ENCODE measurements at places on chromosomes 2 and 18. TPM values are rescaled to one million over a fixed set of nuclear protein-coding genes. Genes with fewer than 3 reads are reported as not detected.

Gene ATP8B1
- 3.0 TPM for total RNA-seq

- DNase-seq: no peak
Measured at GRCh38 chr2:239471011-239471792, 70.4 kb upstream of the HDAC4 start.

DNA sequence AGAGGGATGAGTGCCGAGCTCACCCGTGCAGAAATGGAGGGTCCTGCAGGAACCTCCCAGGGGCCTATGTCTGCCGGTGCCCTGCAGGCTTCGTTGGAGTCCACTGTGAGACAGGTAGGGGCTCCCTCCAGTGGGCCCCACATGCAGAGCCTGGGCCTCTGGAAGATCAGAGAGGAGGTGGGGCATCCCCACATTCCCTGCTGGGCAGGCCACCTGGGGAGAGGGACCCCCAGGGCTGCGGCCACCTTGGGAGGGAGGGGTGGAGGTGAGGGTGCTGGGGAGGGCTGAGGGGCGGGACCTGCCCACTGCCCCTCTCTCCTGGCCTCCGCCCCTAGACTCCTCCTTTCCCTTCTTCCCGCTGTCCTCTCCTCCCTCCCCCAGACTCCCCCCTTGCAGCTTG, 38.5 kb downstream of the MTERF4 start:
- no peak for DNase-seq

GRCh38 chr2:109409321-109410038, 204.3 kb downstream of the SEPTIN10 start:
- DNase-seq: no peak

DNA sequence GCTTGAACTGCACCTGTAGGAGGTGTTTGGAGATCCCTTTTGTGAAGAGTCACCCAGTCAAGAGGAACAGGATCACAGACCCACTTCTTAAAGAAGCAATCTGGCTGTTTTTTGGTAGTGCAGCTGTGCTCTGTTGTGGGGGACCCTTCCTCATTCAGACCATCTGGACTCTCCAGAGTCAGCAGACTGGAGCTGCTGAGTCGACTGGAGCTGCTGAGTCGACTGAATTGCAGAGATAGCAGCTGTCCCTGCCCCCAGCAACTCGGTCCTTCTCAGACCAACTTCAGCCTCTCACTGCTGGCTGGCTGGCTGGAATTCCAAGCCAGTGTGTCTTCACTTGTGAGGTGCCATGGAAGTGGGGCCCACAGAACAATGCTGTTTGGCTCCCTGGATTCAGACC, 56.8 kb downstream of the GTF3C3 start:
- DNase-seq: peak; percentile 70

- no peak for DNase-seq
Measured at GRCh38 chr2:111975819-111976218, 77.4 kb downstream of the MERTK start.

DNA sequence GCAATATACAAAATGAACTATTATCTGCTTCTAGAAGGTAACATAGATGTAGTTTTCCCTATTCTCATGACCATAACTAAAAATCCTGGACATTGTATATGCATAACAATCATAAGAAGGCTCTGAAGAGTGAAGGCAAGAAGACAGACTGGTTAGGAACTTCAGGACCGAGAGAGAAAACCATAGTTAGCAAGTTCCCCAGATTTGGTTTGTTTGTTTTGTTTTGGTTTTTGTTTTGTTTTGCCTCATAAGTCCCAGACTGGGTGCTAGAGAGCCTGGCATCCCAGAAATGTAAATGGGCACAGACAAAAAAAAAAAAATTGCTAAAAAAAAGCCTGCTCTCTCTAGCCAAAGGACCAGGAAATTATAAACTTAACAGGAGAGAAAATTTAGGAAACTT, 192.2 kb upstream of the FBXO11 start:
- no peak for DNase-seq

All from thymus (tissue), 14 donors.